ENCODE measurements at places on chromosomes 12 and 14.

DNA sequence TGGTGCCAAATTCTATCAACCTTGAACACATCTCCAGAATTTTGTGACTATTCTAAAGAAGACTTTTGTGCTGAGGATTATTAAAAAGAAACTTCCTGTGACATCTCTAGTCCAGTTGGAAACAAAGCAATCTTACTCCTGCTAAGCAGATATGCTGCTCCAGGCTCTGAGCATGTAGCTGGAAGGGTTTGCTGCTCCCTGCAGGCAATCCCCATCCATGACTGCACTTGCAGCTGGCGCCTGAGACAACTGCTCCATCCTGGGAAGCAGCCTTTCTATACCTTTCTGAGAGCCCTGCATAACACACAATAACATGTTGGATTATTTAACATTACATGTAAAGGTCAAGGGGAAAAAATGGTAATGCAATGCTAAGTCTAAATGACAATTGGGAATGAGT lies 105.1 kb downstream of the NDUFA12 start:
- DNase-seq = no peak

GRCh38 chr12:75632442-75632841 lies 121.0 kb upstream of the KRR1 start:
- no peak for DNase-seq

DNA sequence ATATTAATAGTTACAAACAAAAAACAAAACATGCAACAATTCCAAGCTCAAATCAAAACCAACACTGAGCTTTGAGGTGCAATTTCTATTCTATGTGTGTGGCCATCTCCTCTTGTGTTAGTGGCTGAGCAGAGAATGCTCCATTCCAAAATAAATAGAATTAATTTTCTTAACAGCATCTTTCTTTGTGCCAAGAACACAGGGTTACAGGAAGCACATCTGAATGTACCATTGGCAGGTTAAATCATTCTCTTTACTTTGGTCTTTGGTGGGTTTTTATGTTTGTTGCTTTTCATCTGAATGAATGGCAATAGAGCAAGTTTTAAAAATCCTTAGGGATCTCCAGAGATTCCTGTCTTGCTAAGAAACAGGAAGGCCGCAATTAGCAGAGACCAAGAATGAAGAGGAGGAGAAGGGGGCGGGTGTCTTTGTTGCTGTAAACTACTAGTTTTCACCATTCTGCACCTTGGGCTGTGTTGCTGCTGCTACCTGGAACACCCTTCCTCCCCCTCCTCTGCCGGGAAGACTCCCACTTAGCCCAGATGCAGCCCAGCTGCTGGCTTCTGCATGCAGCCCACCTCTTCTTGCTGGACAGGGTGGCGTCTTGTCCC lies 165.0 kb downstream of the RGS6 start:
- no peak for DNase-seq

DNA sequence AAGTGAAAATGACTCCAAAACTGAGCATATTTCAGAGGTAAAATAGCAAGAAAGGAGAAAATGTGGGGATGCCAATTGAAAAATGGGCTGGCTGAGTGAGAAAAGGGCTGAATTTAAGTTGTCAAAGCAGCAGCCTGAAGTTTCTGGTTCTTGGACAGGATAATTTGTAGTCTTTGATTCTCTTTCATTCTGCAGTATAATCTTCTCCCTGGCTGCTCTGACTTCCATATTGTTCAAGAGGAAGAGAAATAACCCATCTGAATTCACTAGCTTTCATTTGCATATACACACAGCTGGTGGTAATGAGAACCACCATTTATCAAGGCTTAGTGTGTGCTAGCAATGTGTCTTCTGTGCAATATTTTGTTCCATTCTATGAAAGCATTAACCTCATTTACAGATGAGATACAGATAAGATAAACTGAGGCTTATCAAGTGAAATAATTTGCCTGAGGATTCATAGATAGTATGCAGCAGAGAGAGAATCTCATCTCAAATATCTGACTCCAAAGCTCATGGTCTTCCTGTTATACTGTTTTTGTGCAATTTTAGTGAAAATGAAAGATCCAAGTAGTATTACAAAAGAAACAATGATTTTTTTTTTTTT lies 184.2 kb downstream of the TMTC2 start:
- no peak for DNase-seq

- no peak for DNase-seq
Observed at GRCh38 chr12:71942703-71943102, 4.1 kb downstream of the TPH2 start.
